ENCODE measurements at places on chromosomes 3 and 15.

- peak; percentile 94 for DNase-seq
Measured at GRCh38 chr3:56131974-56132590, 336.2 kb downstream of the ERC2 start.

DNA sequence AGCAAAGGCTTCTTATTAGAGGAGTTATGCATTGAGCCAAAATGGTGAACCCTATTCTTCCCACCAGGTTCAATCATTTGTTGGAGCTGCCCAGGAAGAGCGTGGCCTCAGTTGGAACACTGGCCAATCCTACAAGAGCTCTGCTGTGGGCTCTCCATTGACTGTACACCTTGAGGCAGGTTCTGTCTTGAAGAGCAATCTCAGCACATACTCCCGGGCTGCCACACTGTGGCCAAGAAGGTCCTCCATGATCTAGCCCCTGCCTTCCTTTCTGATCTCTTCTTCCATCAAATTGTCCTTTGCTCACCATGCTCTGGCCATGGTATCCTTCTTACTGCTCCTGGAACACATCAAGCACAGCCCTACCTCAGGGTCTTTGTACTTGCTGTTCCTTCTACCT, 5.7 kb upstream of the SUMF1 start:
- DNase-seq = no peak

DNA sequence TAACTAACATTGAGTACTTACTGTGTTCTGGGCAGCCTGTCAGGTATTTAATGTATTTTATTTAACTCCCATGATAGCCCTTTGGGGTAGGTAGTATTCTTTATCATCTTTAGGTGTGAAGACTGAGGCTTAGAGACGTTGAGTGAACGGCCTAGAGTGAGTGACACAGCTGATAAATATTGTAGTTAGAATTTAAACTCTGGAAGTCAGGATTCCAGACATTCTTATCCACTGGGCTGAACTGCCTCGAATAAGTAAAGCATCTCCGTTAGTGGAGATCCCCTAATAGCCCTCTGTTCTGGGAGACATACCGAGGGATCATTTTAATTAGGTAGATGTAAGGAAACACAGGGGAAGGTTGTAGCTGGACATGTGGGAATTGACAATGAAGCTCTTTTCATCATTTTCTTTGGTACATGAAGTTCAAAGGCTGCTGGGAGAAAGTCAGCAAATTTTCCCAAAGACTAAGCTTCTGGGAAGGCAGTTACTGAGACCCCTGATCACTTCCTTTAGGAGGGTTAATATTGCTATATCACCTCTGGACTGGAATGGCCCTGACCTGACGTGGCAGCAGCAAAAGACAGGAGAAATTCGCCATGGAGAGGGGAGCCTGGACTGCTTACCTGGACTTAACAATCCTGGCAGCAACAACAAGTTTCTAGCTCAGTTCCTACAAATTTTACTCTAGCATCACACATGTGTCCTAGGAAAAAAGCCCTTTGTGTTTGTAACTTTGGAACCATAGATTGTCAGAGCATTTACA, 11.7 kb upstream of the PDCD6IP start:
- peak; percentile 25 for DNase-seq

DNA sequence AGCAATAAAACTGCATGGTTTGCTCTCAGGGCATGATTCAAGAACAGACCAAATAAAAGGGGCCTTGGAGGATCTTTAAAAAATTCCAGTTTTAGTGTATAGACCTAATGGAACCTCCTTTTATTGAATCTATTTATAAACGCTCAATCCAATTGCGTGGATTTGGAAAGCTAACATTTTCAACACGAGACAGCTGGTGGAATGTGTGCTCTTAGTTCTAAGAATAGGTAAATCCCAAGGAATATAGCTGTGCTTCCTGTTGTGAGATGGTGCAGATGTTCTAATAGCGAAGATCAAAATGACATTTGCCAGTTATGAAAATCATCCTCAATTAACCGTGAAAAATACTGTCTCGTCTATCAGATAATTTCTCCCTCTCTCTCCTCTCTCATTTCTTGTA, 192.5 kb downstream of the ATP10A start:
- no peak for DNase-seq

- DNase-seq = no peak
Measured at GRCh38 chr3:149252272-149252671, 30.6 kb upstream of the CP start.

DNA sequence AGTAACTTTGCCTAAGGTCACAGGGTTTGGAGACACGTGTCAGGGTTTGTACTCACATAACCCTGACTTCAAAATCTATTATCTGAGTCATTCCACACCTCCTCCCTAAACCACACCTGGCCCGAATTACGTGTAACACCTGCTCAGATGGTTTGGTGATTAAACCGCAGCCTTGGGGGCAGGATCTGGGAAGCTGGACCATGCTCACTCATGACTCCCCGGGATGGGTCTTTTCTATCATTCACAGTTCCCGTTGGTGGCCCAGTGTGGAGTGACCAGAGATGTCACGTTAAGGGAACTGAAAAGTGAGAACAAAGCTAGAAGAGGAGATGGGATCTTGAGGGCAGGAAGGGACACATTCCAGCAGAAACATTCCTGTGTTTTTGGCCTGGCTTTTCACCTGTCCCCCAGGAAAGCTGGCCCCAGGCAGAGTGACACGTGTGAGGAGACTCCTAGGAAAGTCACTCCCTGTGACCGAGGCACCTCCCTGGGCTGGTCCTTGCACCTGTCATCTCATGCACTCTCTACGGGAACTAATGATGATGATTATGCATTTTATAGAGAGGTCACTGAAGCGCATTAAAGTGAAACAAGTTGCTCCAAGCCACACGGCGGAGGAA, 75.4 kb upstream of the POMGNT2 start:
- no peak for DNase-seq

- no peak for DNase-seq
Measured at GRCh38 chr3:14787630-14788029, 31.1 kb upstream of the FGD5 start.

GRCh38 chr3:125462722-125463299, 57.2 kb downstream of the SNX4 start:
- no peak for DNase-seq

DNA sequence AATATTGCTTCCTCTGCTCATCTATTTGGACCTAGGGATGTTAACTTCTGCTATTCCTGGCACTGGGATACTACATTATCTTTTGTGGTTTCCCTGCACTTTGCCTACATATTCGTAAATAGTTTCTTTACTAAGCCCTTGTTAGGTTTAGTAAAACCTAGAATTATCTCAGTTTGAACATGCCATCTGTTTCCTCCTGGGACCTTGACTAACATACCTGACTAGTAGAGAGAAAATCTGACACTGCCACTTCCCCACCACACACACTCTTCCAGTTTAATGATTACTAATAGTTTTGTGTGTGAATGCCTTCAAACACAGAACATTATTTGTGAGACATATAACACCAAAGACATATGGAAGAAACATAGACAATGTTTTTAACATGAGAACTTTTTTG, 28.2 kb upstream of the SOX2 start:
- no peak for DNase-seq

DNA sequence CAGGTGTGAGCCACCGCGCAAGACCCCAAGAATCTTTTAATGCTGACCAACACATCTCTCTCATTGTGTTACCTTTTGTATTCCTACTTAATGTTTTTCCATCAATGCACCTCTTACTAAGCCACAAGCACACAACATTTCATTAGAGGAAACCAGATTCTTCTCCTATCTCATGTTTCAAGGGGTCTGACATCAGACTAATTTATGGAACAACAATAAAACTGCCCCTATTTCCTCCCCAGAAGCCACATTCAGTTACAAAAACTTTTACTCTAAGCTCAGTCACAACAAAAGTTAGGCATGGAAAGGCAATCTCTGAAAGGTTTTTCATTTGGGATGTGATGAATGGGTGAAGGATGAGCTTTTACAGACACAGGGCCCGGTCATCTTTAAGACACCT, 251.8 kb downstream of the MAGI1 start:
- DNase-seq = no peak

GRCh38 chr15:41511331-41511898, 2.2 kb downstream of the LTK start:
- DNase-seq = no peak

GRCh38 chr3:33706056-33706455, 12.0 kb downstream of the CLASP2 start:
- no peak for DNase-seq

DNA sequence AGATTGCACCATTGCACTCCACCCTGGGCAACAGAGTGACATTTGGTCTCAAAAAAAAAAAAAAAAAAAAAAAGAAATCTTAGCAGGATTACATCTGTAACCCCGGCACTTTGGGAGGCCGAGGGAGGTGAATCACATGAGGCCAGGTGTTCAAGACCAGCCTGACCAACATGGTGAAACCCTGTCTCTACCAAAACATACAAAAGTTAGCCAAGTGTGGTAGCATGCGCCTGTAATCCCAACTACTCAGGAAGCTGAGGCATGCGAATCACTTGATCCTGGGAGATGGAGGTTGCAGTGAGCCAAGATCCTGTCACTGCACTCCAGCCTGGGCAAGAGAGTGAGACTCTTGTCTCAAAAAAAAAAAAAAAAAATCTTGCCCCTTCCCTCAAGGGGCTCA, 40.4 kb downstream of the LIPC start:
- DNase-seq = no peak

DNA sequence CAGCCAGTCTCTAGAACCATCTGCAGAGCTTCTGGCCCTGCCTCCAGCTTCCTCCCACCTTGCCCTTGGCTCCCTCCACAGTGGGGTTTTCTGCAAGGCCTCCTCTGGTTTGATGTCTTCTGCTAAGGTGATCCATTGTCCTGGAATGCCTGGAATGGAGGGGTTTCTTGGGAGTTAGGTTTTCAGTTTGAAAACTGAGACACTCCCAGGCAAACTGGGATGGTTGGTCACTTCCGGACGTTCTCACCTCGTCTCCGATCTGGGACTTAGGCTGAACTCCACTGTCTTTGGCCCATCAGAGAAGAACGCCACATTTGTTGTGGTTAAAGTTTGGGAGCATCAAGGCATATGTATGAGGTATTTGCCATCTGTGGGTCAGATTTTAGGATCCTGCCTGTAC, 77.4 kb upstream of the KLHL25 start:
- DNase-seq = no peak

GRCh38 chr3:76646921-76647562, 392.9 kb upstream of the ROBO2 start:
- DNase-seq = no peak

DNA sequence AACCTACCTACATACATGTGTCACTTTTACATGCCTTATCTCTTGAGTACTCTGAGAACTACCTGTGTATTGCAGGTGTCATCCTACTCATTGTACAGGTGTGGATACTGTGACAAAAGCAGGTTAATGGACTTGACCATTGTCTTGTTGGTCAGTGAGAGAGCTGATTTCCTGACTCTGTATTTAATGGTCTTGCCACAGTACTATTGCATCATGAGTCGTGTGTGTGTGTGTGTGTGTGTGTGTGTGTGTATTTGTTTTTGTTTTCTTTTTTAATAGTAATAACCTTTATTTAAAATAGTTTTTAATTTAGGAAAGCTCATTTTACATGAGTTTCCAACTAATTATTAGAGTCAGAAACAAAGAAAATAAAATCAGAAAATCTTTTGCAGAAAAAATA, 7.7 kb downstream of the SELENOT start:
- no peak for DNase-seq

GRCh38 chr15:36584511-36584910, 5.1 kb downstream of the CDIN1 start:
- no peak for DNase-seq

DNA sequence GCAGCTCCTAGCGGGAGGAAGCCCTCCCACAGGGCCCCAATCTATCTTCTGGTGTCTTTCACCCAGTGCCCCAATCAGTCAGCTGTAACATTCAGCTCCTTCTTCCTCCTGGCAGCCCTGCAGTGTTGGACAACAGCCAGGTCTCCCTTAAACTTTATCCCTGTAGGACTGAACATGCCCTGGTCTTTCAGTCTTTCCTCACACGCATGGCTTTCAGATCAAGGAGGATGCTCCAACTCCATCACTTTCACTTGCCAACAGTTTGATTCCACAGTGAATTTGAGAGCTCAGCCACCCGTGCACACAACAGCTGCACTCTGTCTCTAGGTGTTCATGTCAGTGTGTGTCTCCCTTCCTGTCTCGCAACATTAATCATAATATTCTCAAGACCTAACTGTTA, 28.5 kb upstream of the LRRC34 start:
- no peak for DNase-seq

GRCh38 chr3:47527952-47528725, 14.6 kb upstream of the ELP6 start:
- no peak for DNase-seq

GRCh38 chr3:110311541-110311940, 760.1 kb upstream of the NECTIN3 start:
- no peak for DNase-seq

DNA sequence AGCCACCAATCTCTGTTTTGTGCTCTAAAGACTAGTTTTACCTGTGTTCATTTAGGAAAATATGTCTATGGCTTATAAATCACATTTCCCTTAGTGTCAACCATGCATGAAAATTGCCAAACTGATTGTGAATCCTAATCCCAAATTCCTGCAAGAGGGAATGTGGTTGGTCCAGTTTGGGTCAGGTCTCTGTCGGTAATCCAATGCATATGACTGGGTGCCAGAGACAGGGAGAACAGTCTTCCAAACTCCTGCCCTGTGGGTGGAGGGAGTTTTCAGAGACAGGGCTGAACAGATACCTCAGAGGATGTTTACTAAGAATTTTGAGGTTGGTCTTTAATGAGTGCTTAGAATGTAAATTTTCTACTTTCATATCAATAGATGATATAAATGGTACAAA, 300.5 kb upstream of the ARL6 start:
- no peak for DNase-seq

DNA sequence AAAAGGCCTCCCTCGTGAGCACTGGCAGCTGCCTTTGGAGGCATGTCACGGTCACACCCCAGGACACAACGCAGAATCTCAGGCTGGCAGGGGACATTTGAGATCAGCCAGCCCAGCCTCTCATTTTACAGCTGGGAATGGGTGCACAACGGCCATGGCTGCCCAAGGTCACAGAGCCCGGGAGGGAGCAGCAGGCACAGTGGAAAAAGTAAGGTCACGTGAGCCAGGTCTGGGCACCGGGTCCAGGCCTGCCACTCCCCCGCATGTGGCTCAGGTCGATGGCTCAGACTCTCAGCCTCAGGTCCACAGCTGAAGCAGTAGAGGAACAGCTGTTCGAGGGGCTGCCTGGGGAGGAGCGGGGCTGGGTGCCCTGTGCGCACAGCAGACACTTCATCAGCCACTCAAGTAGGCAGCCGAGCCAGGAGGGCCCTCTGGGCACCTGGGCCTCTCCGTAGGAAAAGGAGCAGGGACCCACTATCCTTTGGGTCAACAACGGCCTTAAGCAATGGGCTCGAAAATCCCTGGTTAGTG, 260.6 kb downstream of the GOLGA6L6 start:
- no peak for DNase-seq

GRCh38 chr3:31176045-31176444, 281.6 kb upstream of the GADL1 start:
- DNase-seq = no peak

Data from fibroblast of skin of scalp (primary cell).